ENCODE measurements at places on chromosomes 4 and X.

GRCh38 chrX:110588164-110588563 is 207.5 kb downstream of the CHRDL1 start:
- no peak for DNase-seq

GRCh38 chr4:24570172-24570571 is 14.2 kb downstream of the DHX15 start:
- DNase-seq: no peak

- no peak for DNase-seq
Observed at GRCh38 chr4:25939330-25939729, 25.3 kb downstream of the SMIM20 start.

- no peak for DNase-seq
Observed at GRCh38 chr4:17805580-17806155, 4.9 kb downstream of the DCAF16 start.

GRCh38 chrX:38939067-38939466 is 137.8 kb downstream of the MID1IP1 start:
- DNase-seq: no peak

DNA sequence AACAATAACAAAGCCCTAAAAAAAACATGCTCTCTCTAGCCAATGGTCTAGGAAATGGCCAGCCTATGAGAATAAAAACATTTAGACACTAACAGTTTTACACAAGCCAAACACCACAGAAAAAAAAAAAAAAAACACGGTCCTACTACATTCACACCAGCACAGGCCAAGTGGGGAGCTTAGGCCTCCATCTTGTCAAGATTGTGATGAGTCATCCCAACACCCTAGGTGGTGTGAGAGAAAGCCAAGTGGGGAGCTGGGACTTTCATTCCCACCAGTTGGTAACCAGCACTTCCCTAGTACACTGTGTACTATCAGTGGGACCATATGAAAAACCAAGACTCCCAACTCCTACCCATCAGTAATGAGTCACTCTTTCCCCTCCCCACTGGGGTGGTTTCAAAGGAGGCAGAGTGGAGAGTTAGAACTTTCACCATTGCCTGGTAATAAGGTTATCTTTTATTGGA is 95.6 kb downstream of the ADAMTS3 start:
- DNase-seq: no peak

- DNase-seq: peak; percentile 35
Observed at GRCh38 chr4:151031831-151032605, 16.9 kb upstream of the LRBA start.

DNA sequence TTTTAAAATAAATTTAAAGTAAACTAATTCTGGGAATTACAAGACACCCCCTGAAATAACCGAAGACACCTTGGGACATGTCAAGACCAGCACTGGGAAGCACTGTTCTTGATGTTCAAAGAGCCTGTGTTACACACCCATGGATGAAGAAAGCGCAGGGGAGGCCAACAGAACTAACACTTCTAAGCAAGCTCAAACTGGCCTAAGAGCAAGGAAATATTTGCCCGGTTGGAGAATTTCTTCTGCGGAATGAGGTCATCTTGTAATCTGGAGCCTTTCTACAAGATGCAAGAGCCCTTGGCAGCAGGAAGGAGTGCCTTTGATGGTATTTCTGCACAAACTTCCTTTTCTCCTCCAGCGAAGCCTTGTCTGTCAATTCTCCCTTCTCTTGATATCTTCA is 9.3 kb upstream of the EFHC2 start:
- no peak for DNase-seq

- no peak for DNase-seq
Observed at GRCh38 chr4:156976147-156976546, 4.5 kb upstream of the PDGFC start.

- DNase-seq: no peak
Observed at GRCh38 chr4:123994917-123995316, 598.3 kb downstream of the SPRY1 start.

GRCh38 chr4:31755751-31756150 is 1035.6 kb downstream of the PCDH7 start:
- DNase-seq: no peak

- DNase-seq: peak; percentile 94
Observed at GRCh38 chrX:39613997-39614679, 483.6 kb downstream of the BCOR start.

GRCh38 chr4:31539284-31540069 is 819.3 kb downstream of the PCDH7 start:
- peak; percentile 5 for DNase-seq

DNA sequence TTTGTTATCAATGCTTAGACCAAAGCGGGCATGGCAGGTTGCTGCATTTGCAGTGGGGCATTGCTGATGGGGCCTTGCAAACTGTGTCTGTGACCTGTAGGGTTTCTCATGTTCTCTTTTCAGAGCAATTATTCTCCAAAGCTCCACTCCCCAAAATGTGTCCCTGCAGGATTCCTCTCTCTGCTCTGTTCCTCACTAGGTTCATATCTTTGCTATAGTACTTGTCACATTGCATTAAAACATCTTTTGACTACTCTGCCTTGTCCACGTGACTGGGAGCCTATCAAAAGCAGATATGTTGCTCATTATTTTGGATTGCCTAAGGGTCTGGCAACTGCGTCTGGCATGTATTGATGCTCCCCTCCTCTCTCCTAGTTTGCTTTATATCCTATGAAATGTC is 177.7 kb upstream of the MID1 start:
- no peak for DNase-seq

GRCh38 chr4:84977396-84977795 is 10.9 kb upstream of the WDFY3 start:
- DNase-seq: no peak

Measured in T47D (cell line).